Smooth muscle cell of the brain vasculature (primary cell): ENCODE measurements at places on chromosomes 7 and 10.

- no peak for DNase-seq
Observed at GRCh38 chr7:50300336-50300735, 4.2 kb upstream of the IKZF1 start.

- no peak for DNase-seq
Observed at GRCh38 chr10:58384544-58384998, 639 bp upstream of the TFAM start.

DNA sequence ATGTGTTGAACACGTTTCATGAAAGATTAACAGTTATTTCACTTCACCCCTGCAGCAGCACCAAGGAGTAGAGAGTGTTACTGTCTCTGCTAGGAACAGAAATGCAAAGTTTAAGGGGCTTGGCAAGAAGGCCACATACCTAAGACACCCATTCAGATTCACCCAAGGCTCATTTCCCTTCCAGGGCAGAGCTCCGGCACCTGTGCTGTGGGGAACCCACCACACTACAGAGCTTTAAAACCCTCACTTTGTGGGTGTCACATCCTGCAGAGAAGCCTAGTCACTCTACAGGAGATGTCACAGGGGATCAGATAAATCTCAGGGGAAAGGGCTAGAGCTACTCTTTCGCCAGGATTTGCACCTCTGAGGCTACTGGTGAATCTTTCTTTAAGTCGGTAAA is 176.1 kb upstream of the KLF6 start:
- no peak for DNase-seq

DNA sequence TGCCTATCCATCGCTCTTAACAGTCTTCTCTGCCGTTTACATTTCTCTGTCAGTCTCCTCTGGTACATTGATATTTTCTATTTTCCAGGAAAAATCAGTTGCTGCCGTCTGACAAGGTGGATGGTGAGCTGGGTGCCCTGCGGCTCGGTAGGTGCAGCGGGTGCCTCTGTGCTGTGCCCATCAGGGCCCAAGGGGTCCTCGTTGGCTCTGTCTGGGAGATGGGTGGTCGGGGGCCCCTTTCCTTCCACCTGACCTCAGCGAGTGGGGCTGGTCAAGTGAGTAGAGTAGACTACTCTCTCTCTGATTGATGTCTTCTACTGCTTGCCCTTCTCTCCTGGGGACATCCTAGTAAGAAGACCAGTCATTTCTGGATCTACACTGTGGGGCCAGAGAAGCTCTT is 57.4 kb downstream of the MINDY4 start:
- DNase-seq: no peak

- no peak for DNase-seq
Observed at GRCh38 chr7:69739190-69739589, 140.9 kb downstream of the AUTS2 start.

GRCh38 chr10:121823993-121824463 is 103.8 kb downstream of the ATE1 start:
- peak; percentile 21 for DNase-seq

DNA sequence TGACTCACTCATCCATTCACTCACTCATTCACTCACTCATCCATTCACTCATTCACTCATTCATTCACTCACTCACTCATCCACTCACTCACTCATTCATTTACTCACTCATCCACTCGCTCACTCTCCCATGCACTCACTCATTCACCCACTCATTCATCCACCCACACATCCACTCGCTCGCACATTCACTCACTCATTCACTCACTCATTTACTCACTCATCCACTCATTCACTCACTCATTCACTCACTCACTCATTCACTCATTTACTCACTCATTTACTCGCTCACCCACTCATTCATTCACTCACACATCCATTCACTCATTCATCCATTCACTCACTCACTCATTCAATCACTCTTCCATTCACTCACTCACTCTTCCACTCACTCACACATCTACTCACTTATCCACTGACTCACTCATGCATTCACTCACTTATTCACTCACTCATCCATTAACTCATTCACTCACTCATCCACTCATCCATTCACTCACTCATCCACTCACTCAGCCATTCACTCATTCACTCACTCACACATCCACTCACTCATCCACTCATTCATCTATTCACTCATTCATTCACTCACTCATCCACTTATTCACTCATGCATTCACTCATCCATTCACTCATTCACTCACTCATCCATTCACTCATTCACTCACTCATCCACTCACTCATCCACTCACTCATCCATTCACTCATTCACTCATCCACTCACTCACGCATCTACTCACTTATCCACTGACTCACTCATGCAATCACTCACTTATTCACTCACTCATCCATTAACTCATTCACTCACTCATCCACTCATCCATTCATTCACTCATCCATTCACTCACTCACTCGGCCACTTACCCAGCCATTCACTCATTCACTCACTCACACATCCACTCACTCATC is 74.0 kb downstream of the CARD11 start:
- no peak for DNase-seq

DNA sequence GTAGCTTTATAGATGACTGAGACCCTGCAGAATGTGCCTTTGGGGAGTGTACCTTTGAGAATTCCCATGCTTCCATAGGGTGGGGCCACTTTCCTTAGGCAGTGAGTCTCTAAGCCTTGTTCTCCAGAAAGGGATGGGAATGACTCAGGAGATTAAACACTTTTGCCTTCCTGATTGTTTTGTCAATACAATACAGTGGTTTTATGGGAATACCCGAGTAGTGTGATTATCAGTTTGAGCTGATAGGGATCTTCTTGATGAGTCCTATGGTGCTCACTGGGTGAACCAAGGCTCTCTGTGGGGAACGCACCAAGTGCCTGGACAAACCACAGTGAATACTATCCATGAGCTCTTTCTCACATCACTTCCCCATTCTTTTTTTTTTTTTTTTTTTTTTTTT is 6.3 kb downstream of the MYOF start:
- no peak for DNase-seq

- no peak for DNase-seq
Observed at GRCh38 chr10:117391436-117392205, 16.4 kb upstream of the PDZD8 start.
